ENCODE measurements at places on chromosomes 7 and 10. TPM values are rescaled to one million over a fixed set of nuclear protein-coding genes. Genes with fewer than 3 reads are reported as not detected.

The CTAGE4 gene
- not detected for total RNA-seq

The SFTPA2 gene
- total RNA-seq, result not detected

The CUBN gene
- total RNA-seq, result 2.5 TPM

- H3K4me3 ChIP-seq, result no peak overlapping the region
- peaks cover 47% of the 10 kb centered on the region for H3K4me1 ChIP-seq
- no peak for DNase-seq
- no peaks in the 10 kb centered on the region for H3K27me3 ChIP-seq
- H3K36me3 ChIP-seq, result no peaks in the 10 kb centered on the region
Measured at GRCh38 chr10:1581189-1581588, 156.1 kb downstream of the ADARB2 start.

- peaks cover 28% of the 10 kb centered on the region for H3K4me1 ChIP-seq
Measured at GRCh38 chr10:101075775-101076174, 14.0 kb downstream of the KAZALD1 start.

GRCh38 chr10:73586583-73586984 is 4.6 kb downstream of the USP54 start:
- H3K36me3 ChIP-seq, result no peaks in the 10 kb centered on the region
- DNase-seq, result no peak
- peaks cover 6% of the 10 kb centered on the region for H3K4me1 ChIP-seq
- H3K27me3 ChIP-seq, result no peaks in the 10 kb centered on the region
- no peak overlapping the region for H3K27ac ChIP-seq

GRCh38 chr7:84529480-84530205 is 335.1 kb upstream of the SEMA3A start:
- H3K36me3 ChIP-seq, result no peaks in the 10 kb centered on the region
- no peak overlapping the region for H3K4me3 ChIP-seq
- no peak overlapping the region for H3K27ac ChIP-seq
- DNase-seq, result no peak
- H3K4me1 ChIP-seq, result no peaks in the 10 kb centered on the region

GRCh38 chr7:39621784-39622411 is 1.5 kb upstream of the RALA start:
- peaks cover 50% of the 10 kb centered on the region for H3K4me1 ChIP-seq
- H3K27ac ChIP-seq, result peak overlapping the region; percentile 89
- H3K27me3 ChIP-seq, result no peaks in the 10 kb centered on the region

DNA sequence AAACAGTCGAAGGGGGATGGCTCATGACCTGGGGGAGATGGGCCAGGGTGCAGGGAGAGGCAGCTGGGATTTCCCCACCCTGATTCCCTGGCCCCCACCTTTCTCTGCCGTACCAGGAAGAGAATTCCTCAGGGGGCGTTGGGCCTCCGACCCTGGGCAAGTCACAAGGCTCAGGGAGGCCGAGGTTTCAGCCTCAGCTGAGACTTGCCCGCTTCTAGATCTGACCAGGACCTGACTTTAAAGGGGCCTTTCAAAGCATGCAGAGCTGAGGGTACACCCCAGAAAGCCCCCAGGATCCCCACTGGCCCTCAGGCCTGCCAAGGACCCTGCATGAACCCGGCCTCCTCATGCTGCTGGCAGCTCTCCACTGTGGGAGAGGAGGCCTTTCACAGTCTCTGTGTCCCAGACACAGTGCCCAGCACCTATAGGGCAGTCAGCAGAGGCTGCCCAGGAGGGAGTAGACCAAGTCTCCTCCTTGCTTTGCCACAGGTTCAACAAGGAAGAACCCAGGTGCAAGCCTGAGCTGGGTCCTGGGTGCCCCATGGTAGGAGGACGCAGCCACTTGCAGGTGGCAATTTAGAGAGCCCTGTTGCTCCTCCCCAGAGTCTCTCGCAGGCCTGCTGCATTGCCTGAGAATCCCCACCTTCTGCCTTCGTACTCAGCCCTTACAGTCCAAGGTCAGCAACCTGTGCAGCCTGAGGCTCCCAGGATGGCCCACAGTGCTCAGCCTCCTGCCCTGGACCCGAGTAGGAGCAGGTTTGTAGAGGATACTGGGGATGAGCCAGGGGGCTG is 89.3 kb downstream of the CHST15 start:
- H3K4me3 ChIP-seq, result no peak overlapping the region
- no peaks in the 10 kb centered on the region for H3K27me3 ChIP-seq
- no peaks in the 10 kb centered on the region for H3K4me1 ChIP-seq
- peaks cover 34% of the 10 kb centered on the region for H3K36me3 ChIP-seq

GRCh38 chr7:37912756-37913155 is 3.9 kb downstream of the SFRP4 start:
- no peaks in the 10 kb centered on the region for H3K36me3 ChIP-seq
- peaks cover 21% of the 10 kb centered on the region for H3K4me1 ChIP-seq
- DNase-seq, result no peak
- peaks cover 29% of the 10 kb centered on the region for H3K27me3 ChIP-seq
- no peak overlapping the region for H3K27ac ChIP-seq

GRCh38 chr7:113100121-113100603 is 13.5 kb upstream of the GPR85 start:
- no peak overlapping the region for H3K4me3 ChIP-seq
- no peak for DNase-seq

Measured in activated B cell treated with CpG ODN at 0.5 μM for 24 hours (primary cell).